ENCODE measurements at places on chromosomes 11 and 22. TPM values are rescaled to one million over a fixed set of nuclear protein-coding genes. Genes with fewer than 3 reads are reported as not detected.

Gene MISFA
- polyA plus RNA-seq: 0.44 TPM

Gene ZNF215
- polyA plus RNA-seq: 1.2 TPM

Gene LRRC56
- polyA plus RNA-seq: 2.4 TPM

Gene MAPK1
- 18.0 TPM for polyA plus RNA-seq

Gene LMNTD2
- 1.2 TPM for polyA plus RNA-seq

Gene MAPK8IP2
- 0.23 TPM for polyA plus RNA-seq

Gene GPHA2
- polyA plus RNA-seq: not detected

Gene MRGPRF
- polyA plus RNA-seq: 1.8 TPM

Gene NLRP14
- polyA plus RNA-seq: 0.01 TPM

Gene TMEM45B
- 150 TPM for polyA plus RNA-seq

Gene POTEH
- 0.60 TPM for polyA plus RNA-seq

Gene OLFML1
- 2.7 TPM for polyA plus RNA-seq

Gene UCP3
- polyA plus RNA-seq: not detected

Gene HSD17B12
- 53.4 TPM for polyA plus RNA-seq

Gene RIMBP3B
- polyA plus RNA-seq: 0.25 TPM

Gene FIBIN
- polyA plus RNA-seq: 4.6 TPM

Gene IGSF9B
- polyA plus RNA-seq: 4.4 TPM

Measured in sigmoid colon (tissue), 7 donors.